MG63 (cell line): ENCODE measurements at places on chromosomes 3 and 15.

GRCh38 chr15:71914092-71914491 is 103.7 kb downstream of the NR2E3 start:
- no peak for DNase-seq

- no peak for DNase-seq
These were observed 186.1 kb downstream of the TJP1 start for GRCh38 chr15:29636140-29636539.

GRCh38 chr3:117200962-117201361 is 491.4 kb downstream of the TUSC7 start:
- no peak for DNase-seq

GRCh38 chr3:113409676-113410075 is 31.6 kb downstream of the CFAP44 start:
- no peak for DNase-seq

GRCh38 chr15:60918234-60918959 is 310.7 kb downstream of the RORA start:
- no peak for DNase-seq

DNA sequence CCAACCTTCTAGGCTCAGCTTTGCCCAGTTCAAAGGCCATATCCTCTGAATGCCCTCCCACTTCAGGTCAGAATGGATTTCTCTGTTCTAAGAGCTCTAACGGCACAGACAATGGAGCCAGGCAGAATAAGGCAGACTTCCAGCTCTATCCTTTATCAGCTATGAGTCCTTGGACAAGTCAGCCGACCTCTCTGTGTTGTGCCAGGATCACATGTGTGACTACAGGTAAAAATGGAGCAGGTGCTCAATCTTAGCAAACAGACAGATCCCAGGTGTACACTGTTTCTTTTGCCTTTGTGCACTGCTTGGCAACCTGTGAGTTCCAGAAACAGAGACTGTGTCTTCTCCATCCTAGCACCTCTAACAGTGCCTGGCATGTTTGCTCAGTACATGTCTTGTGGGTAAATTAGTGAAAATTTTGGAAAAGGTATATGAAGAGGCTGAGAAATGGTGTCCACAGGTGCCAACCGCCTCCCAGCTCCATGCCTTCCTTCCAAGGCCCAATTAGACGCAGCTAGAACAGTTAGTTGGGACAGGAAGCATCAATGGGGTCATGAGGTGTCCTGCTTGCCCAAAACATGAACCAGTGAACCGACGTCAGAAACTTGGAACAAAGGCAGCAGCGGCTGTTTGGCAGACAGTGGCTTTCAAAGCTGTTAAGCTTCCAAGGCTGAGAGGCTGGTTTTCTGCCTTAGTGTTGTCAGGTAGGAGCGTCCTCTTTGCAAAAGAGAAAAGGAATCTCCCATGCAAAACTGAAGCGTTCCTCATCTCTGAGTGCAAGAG is 28.7 kb downstream of the TLE3 start:
- DNase-seq = no peak

GRCh38 chr3:5258526-5258925 is 71.0 kb downstream of the EDEM1 start:
- no peak for DNase-seq

- DNase-seq = no peak
These were observed 84.9 kb upstream of the SPATA12 start for GRCh38 chr3:56975567-56975966.

DNA sequence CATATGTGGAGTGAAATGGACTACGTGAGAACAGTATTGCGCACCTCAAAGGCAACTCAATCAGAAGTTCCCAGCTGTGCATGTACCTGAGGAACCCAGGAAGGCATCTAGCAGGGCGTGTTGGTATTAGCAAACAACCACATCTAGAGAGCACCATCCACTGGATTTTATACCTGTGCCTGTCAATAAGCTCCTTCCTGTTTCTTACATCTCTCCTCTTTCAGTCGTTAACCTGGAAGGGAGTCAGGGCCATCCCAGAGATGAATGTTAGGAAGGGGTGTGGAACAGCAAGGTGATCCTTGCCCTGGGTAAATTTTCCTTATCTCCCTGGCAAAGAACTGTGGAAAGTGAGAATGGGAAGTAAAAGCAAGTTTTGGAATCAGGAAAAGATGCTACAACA is 29.6 kb upstream of the CHMP2B start:
- no peak for DNase-seq

- peak; percentile 79 for DNase-seq
These were observed at the start of gene YEATS2 for GRCh38 chr3:183697610-183698317. Gene YEATS2, plus strand, starts transcription at chr3:183697797. Its CDS starts 17,366 bp downstream, at chr3:183715163.
